ENCODE measurements at places on chromosomes 12 and 14.

- no peak for DNase-seq
These were observed 55.5 kb upstream of the FLRT2 start for GRCh38 chr14:85474431-85474830.

DNA sequence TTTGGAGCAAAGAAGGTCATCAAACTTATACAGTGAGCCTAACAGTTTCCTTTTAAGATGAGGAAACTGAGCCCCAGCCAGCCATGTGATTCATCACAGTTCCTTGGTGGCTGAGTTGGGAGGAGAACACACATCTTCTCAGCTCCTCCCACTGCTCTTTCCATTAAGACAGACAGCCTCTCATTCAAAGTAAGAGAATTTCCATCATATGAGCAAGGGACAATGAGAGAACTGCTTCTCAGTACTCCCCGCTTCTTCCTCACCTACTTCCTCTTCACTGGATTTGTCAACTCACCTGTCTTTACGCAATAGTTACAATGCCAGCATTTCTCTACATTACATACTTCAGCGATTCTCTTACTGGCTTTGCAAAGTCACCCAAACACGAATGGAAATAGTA, 2.2 kb downstream of the IFNG start:
- no peak for DNase-seq

DNA sequence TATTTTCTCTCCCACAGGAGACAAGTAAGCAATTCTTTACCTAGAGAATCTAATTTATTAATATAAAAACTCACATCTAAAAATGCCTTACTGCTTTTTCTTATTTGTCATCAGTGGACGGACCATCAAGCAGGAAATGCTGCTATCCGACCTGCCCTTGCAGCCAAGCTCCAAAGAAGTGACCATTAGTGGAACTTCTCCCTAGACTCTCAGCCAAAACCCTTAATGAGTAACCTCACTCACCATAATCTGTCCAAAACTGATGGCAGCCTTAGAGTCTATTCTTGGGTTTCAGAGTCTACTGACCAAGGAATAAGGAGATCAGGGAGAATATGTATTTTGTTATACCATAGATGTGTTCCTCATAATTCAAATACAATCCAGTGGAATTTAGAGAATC, 60.9 kb upstream of the CFL2 start:
- no peak for DNase-seq

DNA sequence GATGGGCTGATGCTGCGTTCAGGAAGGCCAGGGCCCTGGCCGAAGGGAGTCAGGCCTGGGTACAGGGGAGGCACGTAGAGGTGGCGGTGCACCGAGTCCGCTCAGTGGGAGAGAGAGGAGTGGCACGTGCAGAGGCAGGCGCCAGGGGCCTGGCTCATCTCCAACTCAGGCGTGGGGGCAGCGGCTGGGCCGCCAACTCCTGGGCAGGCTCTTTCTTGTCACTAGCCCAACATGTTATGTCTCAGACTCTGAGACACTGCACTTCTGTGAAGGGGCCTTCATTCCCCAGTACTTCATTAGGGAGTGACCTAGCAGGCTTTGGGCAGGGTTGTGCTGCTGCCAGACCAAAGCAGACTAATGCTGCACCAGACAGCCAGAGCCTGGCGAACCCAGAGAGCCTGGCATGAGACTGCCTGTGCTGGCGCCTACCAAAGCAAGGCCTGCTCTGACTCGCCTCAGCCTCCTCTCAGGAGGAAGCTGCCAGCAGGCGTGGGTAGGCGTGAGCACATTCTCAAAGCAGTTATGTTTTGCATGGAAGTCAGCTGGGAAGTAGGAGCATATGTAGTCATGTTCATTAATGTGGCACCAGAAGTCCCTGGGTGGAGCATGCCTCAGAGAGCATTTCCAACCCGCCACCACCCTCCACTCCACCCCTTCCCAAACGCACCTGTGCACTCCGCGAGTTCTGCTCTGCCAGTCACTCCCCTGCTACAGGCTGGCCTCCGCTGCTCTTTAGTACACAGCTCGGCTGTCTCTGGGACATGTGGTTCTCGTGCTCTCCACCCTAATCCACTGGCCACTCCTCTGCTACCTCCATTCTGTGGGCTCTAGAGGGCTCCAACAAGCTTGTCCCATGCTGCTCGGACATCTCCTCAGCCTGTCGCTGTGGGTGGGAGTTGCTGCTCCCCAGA, 9.7 kb downstream of the CKB start:
- no peak for DNase-seq

DNA sequence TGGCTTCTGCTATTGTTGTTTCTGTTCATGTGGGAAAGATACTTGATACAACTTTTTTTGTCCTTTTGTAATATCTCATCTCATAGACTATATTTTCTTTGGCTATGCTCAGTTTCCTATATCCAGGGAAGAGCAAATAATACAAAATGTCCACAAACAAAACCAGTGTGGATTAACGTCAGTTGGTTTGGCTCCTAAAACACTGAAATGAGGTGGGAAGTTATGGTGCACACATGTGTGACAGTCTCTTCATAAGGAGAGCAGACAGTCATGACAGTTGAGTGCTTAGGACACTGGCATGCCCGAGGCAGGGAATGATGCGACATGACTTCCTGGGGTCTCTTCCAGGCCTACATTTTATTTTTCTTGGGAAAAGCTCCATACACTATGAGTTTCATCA, 27.5 kb downstream of the RHOJ start:
- no peak for DNase-seq

DNA sequence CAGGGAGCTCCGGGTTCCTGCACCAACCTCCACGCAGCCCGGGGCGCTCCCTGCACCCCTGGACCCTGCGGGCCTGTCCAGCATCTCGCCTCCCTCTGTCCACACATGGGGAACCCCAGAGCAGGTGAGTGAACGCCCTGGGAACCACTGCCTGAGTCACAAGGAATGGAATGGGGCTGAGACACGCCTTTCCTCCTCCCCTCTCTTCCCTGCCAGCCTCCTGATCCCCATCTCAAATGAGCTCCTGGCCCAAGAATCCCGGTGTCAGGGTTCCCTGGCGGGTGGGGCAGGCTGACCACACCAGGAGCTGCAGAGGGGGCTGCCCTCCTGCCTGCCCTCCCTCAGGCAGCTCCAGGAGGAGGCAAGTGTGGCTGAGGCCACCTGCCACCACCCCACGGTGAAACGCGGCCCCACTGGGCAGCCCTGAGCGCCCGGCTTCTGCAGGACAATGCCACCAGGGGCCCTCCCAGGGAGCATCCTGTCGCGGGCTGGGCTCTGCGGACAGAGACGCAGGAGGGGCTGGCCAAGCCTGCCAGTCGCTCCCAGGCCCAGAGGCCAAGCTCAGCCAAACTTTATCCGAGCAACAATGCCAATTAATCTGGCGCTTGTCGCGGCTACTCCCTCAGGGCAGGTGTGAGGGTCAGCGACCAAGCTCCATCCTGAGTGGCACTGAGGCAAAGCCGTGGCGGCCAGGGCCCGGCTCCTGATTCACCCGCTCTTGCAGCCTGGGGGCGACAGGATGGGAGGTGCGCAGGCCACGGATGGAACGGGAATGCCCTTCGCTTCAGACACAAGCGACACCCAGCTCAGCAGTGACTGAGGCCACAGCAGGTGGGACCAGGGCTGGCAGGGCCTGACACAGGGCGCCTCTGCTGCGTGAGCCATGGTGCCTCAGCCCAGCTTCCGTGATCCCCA, 44.3 kb downstream of the GALNT9 start:
- no peak for DNase-seq

GRCh38 chr12:88141425-88141773, 489 bp downstream of the CEP290 start:
- no peak for DNase-seq

DNA sequence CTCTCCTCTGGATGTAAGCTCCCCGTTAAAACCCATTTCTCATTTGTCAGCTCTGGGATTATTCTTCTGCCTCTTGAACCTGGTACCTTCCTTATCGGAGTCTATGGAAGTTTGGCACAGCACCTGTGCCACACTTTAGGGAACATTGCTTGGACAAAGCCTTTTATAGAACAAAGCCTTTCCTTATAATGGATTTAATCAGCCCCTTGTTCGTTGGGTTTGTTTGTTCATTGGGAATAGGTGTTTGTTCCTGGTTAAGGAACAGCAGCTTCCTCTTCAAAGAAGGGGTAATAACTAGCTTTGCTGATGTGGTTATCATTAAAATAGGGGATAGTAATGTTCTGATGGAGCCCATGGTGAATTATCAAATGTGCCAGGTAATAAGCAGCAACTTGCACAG, 70.4 kb downstream of the NRXN3 start:
- DNase-seq, result no peak

DNA sequence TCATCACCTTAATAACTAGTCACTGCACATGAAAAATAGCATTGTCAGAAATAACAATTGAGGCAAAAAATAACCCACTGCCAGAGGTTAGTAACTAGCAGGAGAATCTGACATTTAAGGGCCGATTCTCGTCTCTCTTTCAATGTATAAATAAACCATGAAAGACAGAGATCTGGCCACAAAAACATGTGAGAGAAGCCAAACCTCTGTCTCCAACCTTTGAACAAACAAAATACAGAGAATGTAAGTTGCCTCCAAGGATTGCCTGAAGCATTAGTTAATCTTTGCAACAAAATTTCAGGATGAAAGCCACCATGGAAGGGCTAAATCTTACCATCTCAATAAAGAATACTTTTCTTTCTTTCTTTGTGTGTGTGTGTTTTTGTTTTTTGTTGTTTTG, 257.4 kb upstream of the TMTC1 start:
- no peak for DNase-seq

DNA sequence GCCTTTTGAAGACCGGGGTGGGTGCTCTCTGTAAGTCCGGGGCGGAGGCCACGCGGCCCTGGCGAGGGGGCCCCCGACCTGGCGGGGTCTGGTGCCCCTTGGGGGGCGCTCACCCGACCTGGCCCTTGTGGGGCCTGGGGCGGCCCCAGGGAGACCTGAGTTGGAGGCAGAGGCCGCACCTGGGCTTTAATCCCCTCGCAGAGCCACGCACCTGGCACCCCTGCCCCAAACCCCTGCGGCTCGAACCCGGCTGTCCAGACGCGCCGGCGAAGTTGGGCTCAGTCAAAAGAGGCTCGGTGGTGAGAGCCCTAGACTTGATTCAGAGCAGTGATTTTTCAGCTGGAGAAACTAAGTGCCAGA, 267 bp downstream of the CFAP251 start:
- no peak for DNase-seq

- no peak for DNase-seq
These were observed 9.2 kb upstream of the GOLGA3 start for GRCh38 chr12:132837693-132838409.

- no peak for DNase-seq
These were observed 203.2 kb upstream of the SSTR1 start for GRCh38 chr14:38004610-38004879.

GRCh38 chr12:77814386-77814785, 16.3 kb upstream of the NAV3 start:
- DNase-seq, result no peak

GRCh38 chr12:57085999-57086492, 2.9 kb upstream of the NAB2 start:
- peak; percentile 15 for DNase-seq

DNA sequence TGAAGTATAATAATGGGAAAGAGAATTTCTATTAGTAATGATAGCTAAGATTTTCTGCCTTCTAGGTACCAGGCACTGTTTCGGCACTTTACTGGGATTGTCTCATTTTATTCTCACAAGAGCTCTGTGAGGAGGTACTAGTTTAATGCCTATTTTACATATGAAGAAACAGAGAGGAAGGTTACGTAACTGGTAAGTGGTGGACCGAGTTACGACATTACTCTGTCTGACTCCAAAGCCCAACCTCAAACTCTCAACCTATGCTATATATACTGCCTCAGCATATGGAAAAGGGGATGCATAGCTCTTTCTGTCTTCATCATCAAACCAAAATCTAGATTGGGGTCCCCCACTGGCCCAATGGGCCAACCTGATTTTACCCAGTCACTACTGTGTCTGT, 133.5 kb downstream of the KTN1 start:
- DNase-seq, result no peak

GRCh38 chr14:76837524-76837923, 11.3 kb downstream of the LRRC74A start:
- DNase-seq, result no peak

DNA sequence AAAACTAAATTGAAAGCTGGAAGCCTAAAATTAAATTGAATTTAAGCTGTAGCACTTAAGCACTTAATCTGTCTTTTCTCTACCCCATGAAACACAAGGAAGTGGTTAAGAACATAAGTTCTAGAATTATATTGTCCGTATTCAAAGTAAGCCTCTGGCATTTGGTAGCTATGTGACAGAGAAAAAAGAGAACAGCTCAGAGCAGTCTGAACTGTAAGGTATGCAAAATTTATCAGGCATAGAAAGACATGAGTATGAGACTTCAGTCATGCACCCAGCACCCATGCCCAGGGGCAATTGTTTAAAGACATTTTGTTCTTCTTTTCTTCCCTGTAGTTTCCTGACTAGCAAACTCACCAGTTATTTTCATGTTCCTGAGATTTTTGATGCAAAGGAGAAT, 116.7 kb downstream of the KCNMB4 start:
- no peak for DNase-seq

DNA sequence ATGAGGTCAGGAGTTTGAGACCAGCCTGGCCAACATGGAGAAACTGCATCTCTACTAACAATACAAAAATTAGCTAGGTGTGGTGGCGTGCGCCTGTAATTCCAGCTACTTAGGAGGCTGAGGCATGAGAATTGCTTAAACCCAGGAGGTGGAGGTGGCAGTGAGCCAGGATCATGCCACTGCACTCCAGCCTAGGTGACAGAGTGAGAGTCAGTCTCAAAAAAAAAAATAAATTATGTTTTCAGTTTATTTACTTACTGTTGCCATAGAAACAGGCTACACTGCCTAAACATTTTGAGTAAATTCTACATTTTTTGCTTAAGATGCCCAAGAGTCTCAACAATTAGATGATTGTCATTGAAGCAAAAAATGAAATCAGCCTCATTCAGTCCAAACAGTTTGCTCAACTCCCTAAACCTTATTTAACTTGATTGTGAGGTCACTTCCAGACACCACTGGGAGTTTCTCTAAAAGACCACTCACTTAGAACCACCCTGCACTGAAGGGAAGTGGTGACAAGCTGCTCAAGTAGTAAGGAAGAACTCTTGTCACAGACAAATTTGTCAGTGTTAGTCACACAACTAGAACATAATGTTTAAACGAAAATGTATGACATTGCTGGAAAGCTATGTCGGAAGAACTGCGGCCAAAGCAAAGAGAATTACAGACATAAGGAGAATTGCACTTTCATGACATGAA, 9.8 kb upstream of the GNPNAT1 start:
- DNase-seq, result no peak

- no peak for DNase-seq
These were observed 3.6 kb upstream of the CDK17 start for GRCh38 chr12:96403870-96404269.

GRCh38 chr12:91331371-91331770, 148.8 kb upstream of the DCN start:
- DNase-seq, result no peak

DNA sequence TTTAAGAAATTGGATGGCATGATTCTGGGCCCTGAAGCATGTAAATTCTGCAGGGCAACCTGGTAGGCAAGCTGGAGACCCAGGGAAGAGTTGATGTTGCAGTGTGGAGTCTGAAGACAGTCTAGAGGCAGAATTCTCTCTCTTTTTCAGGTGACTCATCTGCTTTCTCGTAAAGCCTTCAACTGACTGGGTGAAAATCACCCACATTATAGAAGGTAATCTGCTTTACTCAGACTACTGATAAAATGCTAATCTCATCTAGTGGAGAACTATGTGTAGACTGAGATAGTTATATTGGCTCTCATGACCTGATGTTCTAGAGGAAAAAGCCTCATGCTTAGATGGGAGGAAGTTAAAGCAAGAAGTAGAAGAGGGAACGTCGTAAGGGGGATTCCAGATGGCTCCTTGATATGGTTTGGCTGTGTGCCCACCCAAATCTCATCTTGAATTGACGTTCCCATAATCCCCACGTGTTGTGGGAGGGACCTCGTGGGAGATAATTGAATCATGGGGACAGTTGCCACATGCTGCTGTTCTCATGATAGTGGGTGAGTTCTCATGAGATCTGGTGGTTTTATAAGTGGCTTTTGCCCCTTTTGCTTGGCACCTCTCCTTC, 723.8 kb downstream of the BCL11B start:
- DNase-seq, result no peak

Measured in pons (tissue), 1 donor.